Smooth muscle cell of trachea (primary cell): ENCODE measurements at places on chromosomes 1 and 21. TPM values are rescaled to one million over a fixed set of nuclear protein-coding genes. Genes with fewer than 3 reads are reported as not detected.

The FMO3 gene
- total RNA-seq, result 5.1 and 15.6 TPM in 2 replicates

The PKP1 gene
- under 0.01 TPM in 2 replicates for total RNA-seq

The LRRC38 gene
- total RNA-seq, result not detected in 2 replicates

The LRRC71 gene
- total RNA-seq, result not detected in 2 replicates

The PRDM16 gene
- 1.5 and 4.8 TPM in 2 replicates for total RNA-seq

The SPATA21 gene
- 0.17 TPM in 1 of 2 replicates, not detected in the other for total RNA-seq

The PSMA5 gene
- 30.4 and 60.2 TPM in 2 replicates for total RNA-seq

The PCP4 gene
- total RNA-seq, result not detected in 2 replicates

The PTCH2 gene
- 0.33 and 0.73 TPM in 2 replicates for total RNA-seq

The ATF6 gene
- total RNA-seq, result 20.2 and 24.4 TPM in 2 replicates

The OR2AK2 gene
- total RNA-seq, result not detected in 2 replicates

The TMED5 gene
- total RNA-seq, result 72.7 and 88.5 TPM in 2 replicates

The PDC gene
- total RNA-seq, result not detected in 2 replicates
